SJCRH30 (cell line): ENCODE measurements at places on chromosomes 3 and 15. TPM values are rescaled to one million over a fixed set of nuclear protein-coding genes. Genes with fewer than 3 reads are reported as not detected.

DNA sequence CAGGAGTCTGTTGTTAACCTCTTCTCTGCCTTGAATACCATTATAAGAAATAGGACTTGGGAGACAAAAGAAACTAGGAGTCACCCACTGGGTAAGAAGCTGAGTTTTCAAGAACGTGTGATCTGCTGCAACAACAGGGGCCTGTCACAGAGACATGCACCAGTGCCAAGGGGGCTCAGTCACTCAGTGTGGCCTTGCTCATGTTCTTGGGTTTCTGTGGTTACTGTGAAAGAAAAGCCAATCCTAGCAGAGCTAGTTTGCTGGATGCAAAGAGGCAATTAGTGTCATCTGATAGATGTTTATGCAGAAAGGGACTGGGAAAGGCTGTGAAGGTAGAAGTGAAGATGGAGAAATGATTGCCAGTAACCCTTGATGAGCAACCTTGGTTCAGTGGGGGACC is 126.3 kb downstream of the IQCH start:
- no peak for DNase-seq

- DNase-seq: no peak
These were observed 322.6 kb downstream of the MEX3B start for GRCh38 chr15:81723113-81723651.

The PLIN1 gene
- not detected in 2 replicates for total RNA-seq

DNA sequence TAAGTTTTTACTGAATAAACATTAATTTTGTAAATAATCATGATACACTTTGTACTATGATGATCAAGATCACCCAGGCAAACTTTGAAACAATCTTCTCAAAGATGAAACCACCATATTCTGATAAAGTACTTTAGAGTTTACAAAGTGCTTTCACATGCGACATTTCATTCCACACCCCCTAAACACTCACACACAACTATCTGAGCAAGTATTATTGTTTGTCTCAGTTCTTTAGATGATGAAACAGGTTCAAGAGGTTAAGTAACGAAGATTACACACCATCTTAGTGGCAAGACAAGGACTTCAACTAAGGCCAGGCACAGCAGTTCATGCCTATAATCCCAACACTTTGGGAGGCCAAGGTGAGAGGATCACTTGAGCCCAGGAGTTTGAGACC is 37.6 kb downstream of the ZNF148 start:
- no peak for DNase-seq
